ENCODE measurements at places on chromosomes 16 and 17. TPM values are rescaled to one million over a fixed set of nuclear protein-coding genes. Genes with fewer than 3 reads are reported as not detected.

- DNase-seq: no peak
Measured at GRCh38 chr16:81593481-81593880, 148.9 kb downstream of the CMIP start.

Gene FBXO31
- 22.4 TPM for total RNA-seq

- DNase-seq: no peak
Measured at GRCh38 chr17:12839042-12839441, 49.7 kb downstream of the ARHGAP44 start.

DNA sequence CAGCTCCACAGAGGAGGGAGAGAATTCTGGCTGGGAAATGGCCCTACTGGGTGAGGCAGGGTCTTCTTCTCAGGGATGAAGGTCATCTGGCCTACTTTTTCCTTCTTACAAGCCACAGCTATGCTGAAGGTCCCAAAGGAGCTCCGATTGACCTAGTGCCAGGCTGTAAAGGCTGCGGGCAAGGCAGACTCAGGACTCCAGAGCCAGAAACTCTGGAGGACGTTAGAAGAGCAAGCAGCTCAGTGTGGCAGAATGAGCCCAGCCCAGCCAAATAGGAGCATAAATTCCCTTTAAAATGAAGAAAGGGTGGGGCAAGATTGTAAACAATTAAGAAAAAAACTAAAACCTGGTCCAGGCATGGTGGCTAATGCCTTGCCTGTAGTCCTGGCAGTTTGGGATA is 20.1 kb upstream of the CNOT1 start:
- no peak for DNase-seq

Gene POLG2
- total RNA-seq: 19.6 TPM

Gene SLC13A2
- total RNA-seq: not detected

DNA sequence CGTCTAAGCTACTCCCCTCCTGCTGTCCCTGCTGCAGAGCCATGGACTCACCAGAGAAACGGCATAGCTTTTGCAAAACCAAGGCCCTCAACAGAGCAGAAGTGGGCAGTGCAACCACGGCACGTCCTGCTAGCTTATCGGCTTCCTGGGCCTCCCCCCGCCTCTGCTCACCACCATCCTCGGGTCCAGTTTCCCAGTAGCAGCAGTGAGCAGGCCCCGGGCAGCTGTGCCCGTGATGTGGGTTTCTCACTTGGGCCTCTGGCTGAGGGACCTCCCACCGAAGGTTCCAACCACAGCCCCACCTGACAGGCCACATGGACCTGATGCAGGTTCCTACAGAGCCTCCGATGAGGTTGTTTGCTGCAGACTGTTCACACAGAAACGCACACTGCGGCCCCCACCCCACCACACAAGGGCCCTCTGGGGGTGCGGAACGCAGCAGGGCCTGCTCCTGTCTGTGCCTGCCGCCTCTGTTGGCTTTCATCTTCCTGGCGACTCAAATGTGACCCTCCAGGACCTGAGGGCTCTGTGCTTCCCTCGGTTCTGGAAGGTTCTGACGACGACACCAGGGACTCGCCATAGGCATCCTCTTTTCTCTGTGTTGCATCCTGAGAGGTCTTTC is 24.8 kb downstream of the PDIA2 start:
- DNase-seq: no peak

DNA sequence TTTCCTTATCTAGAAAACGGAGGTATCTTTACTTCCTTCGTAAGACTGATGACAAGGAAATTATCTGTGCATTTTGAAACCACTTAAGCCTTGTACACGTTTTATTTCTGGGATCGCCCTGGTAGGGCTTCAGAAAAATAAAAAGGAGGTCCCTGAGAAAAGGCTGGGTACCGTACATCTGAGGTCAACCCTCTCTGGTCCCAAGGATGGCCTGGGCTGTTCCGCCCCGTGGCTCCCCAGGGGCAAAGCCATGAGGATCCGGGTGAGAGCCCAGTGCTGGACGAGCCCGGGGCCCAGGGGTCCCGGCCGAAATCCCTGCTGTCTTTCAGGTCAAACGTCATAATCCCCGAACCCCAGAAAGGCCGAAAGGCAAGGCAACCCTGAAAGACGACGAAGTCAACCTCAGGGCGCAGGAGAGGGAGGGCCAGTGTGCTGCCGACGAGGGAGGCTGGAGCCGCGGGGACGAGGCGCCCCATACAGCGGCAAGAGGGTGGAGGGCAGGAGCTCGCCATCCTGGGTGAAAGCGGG is 656 bp upstream of the FUS start:
- no peak for DNase-seq

GRCh38 chr16:84042879-84043485 is 387 bp upstream of the SLC38A8 start:
- DNase-seq: no peak

Gene ASGR2
- 0.21 TPM for total RNA-seq

DNA sequence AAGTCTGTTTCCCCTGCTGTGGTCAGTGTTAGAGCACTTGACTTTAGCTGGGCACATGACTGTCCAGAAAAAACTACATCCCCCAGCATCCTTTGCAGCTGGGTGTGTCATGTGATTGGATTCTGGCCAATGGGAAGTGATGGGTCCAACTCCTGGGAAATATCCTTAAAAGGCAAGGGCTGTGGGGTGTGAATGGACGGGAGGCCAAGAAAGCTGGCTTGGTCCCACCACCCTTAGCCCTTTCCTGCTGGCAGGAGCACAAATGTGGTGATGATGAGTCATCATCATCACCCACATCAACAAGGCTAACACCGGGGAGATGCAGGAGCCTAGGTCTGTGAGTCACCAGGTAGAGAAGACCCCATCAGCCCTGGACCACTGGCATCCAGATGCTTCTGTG is 341.7 kb downstream of the C16orf95 start:
- no peak for DNase-seq

Gene CCL3
- 1.1 TPM for total RNA-seq

DNA sequence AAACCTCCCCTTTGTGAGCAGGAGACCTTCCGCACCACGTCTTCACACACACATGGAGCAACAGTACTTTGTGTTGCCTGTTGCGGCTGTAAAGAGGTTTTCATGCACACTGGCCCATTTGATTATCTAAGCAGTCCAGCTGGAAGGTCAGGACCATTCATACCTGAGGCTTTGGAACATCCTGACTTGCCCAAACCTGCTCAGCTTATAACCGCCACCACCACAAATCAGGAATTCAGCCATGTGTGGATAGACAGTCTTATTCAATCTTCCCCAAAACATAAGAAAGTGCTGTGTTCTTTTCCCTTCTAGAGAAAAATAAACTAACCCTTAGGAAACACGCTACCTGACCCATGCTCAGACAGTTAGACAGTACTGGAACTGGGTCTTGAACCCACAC is 81.6 kb upstream of the XYLT1 start:
- no peak for DNase-seq

Gene KRT24
- not detected for total RNA-seq

DNA sequence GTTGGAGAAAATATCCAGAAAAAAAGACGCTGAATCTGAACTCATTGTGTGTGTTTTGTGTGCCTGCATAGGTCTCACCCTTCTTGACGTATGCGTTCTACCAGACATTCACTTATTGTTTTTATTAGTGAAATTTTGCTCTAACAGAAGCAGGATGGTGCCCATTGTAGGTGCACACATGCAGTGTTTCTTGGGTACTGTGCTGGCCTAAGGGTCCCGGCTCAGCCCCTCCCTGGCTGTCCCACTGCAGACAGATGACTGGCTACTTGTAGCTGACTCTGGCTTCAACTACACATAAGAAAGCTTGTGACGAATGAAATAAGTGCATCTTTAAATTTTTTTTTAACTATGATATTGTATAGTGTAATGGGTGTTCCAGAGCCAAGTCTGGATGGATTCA is 227.0 kb downstream of the CBLN1 start:
- no peak for DNase-seq

Gene GPR139
- total RNA-seq: not detected

Gene FAM222B
- 38.5 TPM for total RNA-seq

- no peak for DNase-seq
Measured at GRCh38 chr16:30145657-30146056, 22.6 kb upstream of the MAPK3 start.

- DNase-seq: no peak
Measured at GRCh38 chr17:975371-975915, 4.1 kb downstream of the NXN start.

Gene MFAP4
- 0.92 TPM for total RNA-seq

DNA sequence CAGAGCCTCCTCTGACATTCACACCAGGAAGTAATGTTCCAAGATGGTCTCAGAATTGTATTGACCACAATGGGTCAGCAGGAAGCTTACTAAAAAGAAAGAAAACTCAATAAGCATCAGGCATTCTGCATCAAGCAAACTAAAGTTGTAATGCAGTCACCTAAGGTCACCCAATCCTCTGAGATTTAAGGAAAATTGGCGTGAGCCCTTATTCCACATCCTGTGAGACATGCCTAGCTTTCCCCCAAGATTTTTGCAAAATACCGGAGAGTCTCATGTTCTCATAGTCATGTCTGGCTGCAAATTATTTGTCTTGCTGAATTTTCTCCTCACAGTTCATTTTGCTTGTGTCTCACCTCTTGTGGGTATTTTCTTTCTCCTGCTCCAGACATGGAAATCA is 417.1 kb upstream of the SOX9 start:
- no peak for DNase-seq

GRCh38 chr16:732936-733335 is 6.0 kb downstream of the HAGHL start:
- DNase-seq: no peak

DNA sequence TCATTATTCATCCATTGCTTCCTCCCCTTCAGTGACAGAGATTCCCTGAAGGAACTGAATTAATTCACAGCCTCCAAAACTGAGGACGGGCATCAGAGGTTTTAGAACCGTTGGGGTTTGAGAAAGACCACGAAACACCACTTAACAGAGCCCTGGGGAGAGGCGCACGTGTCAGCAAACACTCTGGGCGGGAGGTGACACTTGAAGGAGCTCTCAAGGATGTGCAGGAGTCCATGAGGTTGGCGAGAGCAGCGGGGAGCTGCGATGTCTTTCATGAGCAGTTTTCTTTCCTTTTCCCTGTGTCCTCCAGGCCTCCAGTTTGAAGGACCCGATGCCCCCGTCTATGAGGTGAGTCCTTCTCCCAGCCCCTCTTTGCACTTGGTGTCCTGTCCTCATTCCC is 23.7 kb downstream of the B4GALNT2 start:
- no peak for DNase-seq

DNA sequence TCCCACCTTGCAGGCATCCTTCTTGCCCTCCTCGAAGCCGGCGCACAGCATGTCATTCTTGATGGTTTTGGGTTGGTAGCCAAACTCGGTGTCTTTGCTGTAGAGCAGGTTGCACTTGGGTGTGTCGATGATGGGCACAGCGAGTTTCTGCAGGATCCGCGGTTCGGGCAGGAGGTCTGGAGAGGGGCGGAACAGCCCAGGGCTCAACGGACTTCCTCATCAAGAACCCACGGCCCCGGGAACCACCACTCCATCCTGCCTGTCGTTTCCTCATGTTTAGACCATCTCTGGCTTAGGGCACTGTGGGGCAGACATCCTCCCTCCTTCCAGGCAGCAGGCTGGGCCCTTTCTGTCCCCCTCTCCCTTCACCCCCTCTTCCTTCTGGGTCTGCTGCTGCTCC is 6.5 kb downstream of the PRSS27 start:
- no peak for DNase-seq

DNA sequence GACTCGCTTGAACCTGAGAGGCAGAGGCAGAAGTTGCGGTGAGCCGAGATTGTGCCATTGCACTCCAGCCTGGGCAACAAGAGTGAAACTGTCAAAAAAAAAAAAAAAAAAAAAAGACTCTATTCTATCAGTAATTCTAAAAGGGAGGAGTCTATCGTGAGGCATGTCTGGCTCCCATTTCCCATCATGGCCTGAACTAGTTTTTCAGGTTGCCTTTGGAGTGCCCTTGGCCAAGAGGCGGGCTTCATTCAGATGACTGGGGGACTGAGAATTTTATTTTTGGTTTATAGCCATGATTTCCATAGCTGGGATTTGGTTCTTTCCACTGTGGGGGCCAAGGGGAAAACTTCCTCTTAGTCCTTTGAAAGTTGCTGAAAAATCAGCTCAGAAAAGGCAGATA is 3.5 kb upstream of the SNX29 start:
- DNase-seq: no peak

DNA sequence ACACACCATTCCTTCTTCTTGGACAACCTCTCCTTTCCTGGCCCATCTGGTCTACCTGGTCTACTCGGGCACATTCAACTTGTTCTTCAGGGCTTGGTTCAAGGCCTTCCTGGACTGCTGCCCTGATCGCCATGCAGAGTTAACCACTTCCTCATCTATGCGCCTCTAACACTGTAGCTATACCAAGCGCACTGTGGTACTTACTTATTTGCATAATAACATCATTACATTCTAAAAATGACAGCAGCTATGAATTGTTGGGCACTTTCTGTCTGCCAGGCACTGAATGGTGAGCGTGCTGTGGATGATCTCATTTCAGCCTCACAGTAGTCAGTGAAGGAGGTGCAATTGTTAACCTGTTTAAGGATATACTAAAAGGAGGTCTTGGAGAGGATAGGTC is 66.9 kb upstream of the SDK2 start:
- DNase-seq: no peak

DNA sequence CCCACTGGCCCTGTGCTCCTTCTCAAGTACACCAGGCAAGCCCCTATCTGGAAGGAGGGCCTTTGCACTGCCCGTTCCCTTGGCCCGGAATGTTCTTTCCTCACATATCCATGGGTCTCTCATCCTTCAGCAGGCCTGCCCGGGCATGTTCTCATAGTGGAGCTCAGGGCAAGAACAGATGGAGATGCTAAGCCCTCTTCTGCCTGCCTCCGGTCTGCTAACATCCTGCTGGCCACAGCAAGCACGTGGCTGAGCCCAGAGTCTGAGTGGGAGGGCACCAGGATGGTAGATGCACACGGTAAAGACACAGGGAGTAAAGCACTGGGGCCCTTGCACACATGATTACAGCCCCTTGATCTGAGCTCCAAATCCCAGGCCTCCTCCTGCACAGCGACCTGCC is 19.8 kb upstream of the ANKRD40CL start:
- no peak for DNase-seq

GRCh38 chr16:57804111-57804837 is 2.0 kb upstream of the KIFC3 start:
- no peak for DNase-seq

DNA sequence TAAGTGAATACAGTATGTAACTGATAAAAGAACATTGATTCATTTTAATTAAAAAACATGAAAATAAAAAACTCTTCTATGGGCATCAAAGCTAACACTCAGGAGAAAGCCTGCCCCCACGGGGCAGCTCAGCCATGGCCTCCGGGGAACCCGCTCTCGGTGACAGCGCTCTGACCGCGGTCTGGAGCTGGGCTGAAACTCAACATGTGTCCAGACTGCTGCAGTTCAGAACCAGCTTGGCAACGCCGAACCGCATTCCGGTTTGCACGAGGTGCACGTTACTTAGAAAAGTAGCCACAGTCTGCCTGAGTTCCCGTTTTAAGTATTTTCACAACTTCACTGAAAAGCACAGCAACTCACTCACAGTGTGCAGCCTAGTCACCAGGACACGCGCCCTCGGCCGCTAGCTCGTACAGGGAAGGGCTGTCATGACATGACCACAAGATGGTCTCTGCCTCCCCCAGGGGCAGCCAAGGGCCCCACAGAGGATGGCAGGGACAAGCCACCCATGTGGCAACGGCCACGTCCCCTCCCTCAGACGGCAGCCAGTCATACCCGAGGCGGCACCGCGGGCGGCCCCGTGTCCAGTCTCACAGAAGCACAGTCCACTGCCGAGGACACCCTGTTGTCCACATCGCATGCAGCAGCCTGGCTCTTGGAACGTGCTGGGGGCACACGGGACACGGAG is 77.1 kb upstream of the METRNL start:
- no peak for DNase-seq

- DNase-seq: no peak
Measured at GRCh38 chr17:66367107-66367506, 64.7 kb downstream of the PRKCA start.

Gene KRTAP4-12
- not detected for total RNA-seq

Gene QRICH2
- 0.92 TPM for total RNA-seq

Data from Panc1 (cell line).